ENCODE measurements at places on chromosomes 12 and 14.

- DNase-seq, result peak; percentile 69
These were observed 2.2 kb downstream of the OASL start for GRCh38 chr12:121036810-121037326.

- no peak for DNase-seq
These were observed 494.4 kb downstream of the FUT8 start for GRCh38 chr14:65906948-65907347.

DNA sequence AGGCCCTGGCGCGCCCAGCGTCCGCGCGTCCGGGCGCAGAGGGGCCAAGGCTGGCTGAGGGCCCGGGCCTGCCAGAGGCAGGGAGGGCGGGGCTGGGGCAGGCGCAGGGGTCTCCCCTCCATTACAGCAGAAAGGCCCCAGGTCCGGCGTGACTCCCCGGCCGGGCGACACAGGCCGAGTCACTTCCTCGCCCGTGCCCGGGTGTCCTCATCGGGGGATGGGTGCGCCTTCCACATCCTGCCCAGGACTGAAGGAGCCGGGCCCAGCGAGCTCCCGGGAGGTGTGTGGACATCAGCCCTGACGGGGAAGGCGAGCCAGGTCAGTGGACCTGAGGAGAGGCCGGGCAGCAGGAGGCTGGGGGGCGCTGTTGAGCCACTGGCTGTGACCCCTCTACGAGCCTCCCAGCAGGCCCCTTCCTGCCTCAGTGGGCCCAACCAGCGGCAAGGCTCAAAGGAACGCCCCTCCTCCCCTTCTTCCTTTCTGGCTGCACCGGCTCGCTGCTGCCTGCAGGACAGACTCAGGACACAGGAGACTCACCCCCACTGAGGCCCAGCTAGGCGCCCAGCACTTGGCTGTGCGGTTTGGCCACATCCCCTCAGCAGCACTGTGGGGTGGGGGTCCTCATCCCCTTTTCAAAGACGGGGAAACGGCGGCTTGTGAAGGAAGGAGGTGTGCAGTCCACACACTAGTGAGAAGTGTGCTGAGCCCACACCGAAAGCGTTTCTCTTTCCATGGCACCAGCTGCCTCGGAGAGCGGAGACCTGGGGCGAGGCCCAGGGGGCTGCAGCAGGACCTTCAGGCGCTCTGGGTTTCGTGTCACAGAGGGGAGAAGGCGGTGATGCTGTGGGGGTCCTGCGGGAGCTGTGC is 606 bp downstream of the TNFAIP2 start:
- DNase-seq, result no peak

GRCh38 chr12:46843811-46844210 is 18.0 kb upstream of the SLC38A4 start:
- peak; percentile 58 for DNase-seq

DNA sequence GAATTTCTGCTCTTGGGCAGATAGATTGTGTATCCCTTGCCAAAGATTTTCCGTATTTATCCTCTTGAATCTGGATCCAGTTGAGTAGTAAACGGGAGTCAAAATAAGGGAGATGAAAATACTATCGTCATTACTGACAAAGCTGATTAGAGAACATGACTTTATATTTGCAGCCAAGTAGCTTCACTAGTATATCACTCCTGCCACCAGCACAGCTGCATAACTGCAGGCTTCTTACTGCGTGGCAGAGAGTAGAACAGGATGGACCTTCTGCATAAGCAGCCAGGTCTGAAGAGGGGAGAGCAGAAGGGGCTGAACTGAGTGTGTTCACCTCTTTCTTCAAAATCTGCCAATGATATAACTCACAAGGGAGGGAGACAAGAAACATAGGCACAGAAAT is 283.7 kb downstream of the FBXL14 start:
- no peak for DNase-seq

GRCh38 chr12:70721216-70721615 is 84.0 kb upstream of the PTPRB start:
- DNase-seq, result no peak

DNA sequence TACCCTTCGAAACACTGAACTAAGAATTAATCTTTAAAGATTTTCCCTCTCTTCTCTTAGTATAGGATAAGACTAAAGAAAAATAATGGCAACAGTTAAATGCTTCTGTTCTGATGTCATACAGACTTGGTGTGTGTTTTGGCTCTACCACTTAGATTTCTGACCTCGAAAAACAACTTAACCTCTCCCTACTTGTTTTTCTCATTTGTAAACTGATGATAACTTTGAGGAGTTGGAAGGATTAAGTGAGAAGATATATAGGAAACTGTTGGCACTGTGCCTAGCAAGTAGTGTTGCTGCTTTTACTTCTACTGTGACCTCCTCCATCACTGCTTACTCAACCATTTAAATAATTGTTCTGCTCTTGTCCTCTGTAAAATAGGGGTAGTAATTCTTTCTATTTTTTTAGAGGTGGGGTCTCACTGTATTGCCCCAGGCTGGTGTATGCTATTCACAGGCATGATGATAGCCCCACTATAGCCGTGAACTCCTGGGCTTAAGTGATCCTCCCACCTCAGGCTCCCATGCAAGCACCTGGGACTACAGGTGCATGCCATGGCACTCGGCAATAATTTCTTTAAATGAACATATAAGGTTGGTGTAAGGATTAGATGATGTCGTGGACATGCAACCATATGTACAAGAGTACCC is 22.4 kb downstream of the PALS1 start:
- DNase-seq, result peak; percentile 87

DNA sequence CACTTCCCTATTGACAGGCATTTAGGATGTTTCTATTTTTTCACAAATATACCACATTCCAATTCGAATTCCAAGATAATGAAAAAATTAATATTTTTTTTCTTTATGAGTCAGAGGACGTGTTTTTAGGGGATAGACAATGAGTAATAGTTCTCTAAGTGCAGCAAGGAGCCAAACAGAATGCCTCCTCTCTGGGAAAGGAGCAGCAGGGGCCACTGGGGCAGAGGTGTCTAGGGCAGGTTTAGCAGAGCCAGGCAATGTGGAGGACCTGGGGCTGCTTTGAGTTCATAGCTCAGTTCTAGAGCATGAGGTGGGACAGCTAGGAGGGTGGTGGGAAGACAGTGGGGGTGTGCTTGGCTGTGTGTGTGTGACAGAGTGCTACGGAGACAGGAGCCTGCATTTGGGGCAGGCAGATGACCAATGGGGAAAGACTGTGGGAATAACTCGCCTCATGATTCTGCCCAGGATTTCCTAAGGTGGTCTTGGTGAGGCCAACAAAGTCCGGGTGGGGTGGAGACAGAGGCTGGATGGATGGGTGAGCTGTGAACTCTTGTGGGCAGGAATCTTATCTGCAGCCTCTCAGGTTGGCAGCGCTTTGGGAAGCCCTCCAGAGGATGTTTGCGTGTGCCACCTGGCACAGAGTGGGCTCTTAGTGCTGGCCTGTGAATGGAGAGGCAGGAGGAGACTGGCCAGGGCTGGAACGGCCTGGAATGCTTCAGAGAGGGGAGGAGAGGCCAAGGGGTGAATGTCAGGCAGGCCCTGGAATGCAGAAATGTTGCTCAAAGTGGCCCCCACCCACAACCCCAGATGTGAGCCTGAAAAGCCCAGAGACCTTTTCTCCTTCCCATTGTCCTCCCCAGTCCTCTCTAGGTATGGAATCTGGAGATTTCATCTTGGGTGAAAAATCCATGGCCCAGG is 2.4 kb upstream of the KRT7 start:
- DNase-seq, result peak; percentile 68

- DNase-seq, result no peak
These were observed 11.1 kb downstream of the BAG5 start for GRCh38 chr14:103551338-103551762.

DNA sequence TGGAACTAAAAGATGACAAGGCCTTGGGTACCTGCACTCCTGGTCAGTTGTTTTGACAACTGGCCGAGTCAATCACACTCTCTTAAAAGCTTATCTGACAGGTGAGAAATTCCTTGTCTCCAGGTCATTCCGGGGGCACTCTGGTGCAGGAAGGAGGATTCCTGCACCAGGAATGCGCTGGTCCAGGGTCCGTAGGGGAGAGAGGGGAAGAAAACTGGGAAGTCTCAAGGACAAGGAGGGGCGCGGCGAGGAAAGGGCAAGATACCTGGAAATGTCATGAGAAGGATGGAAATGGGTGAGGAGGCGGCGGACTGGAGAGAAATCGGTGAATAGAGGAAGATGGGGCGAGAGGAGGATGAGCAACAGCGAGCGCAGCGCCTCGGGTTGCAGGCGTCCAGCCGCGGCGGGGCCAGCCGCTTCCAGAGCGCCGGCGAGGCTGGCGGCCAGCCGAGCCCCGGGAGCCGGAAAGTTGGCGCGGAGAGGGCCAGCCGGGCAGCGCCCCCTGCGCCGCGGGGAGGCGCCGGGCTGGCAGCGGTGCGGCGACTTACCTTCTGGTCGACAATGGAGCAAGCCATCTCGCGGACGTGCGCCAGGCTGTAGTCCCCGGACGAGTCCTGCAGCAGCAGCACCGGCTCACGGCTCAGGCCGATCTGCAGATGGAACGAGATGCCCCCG is 809 bp downstream of the PRKD1 start:
- peak; percentile 43 for DNase-seq

GRCh38 chr14:54719406-54719805 is 152.5 kb downstream of the SAMD4A start:
- DNase-seq, result no peak

- DNase-seq, result peak; percentile 17
These were observed 31.2 kb downstream of the FBXO21 start for GRCh38 chr12:117158911-117159553.

GRCh38 chr14:31439561-31439960 is 17.7 kb downstream of the DTD2 start:
- no peak for DNase-seq

Measured in IMR-90 (cell line).